ENCODE measurements at places on chromosomes 7 and 10.
A peak's percentile ranks its signal among the peaks of the same experiment; 100 is the strongest.

- no peak for DNase-seq
These were observed 31.6 kb downstream of the IL15RA start for GRCh38 chr10:5945561-5946418.

DNA sequence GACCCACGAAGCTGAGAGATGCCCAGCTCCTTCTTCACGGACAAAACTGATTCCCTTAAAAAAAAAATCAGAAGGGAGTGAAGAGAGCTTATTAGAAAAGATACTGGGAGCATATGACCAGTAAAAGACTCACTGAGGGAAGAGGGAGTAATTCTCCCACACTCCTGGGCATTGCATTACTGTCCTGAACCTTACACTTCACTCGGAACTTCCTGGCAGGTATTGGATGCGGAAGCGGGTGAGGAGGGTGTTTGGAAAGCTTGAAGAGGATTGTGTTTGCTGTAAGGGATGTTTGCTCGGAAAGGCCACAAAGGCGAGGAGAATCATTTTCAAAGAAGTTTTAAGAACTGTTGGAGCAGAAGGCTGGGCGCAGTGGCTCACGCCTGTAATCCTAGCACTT lies 375 bp downstream of the HKDC1 start:
- no peak for DNase-seq

- DNase-seq, result no peak
These were observed 291.9 kb downstream of the DOCK4 start for GRCh38 chr7:111914291-111914690.

GRCh38 chr10:6581778-6582228 lies 1.7 kb upstream of the PRKCQ start:
- no peak for DNase-seq

DNA sequence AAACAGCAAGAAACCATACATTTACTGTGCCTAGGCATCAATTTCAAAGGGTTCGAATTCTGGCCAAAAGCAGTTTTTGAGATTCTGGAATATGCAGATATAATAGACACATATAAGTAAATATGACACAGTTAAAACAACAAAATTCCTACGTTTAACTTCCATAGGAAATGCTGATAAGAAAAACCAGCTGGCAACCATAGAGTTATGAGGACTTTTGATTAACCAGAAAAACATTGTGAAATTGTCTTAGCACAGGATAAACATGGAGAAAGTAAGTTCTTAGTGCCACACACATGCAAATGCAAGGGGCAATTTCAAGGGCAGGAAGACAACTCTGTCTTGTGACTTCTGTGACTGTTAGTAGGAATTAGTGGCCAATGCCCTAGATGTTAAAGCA lies 702.1 kb downstream of the TNS3 start:
- DNase-seq, result no peak

GRCh38 chr7:73974101-73974947 lies 53.6 kb upstream of the ELN start:
- no peak for DNase-seq

- no peak for DNase-seq
These were observed 232.5 kb downstream of the SKIDA1 start for GRCh38 chr10:21292763-21293517.

GRCh38 chr10:90644165-90644564 lies 213.7 kb downstream of the HTR7 start:
- no peak for DNase-seq

DNA sequence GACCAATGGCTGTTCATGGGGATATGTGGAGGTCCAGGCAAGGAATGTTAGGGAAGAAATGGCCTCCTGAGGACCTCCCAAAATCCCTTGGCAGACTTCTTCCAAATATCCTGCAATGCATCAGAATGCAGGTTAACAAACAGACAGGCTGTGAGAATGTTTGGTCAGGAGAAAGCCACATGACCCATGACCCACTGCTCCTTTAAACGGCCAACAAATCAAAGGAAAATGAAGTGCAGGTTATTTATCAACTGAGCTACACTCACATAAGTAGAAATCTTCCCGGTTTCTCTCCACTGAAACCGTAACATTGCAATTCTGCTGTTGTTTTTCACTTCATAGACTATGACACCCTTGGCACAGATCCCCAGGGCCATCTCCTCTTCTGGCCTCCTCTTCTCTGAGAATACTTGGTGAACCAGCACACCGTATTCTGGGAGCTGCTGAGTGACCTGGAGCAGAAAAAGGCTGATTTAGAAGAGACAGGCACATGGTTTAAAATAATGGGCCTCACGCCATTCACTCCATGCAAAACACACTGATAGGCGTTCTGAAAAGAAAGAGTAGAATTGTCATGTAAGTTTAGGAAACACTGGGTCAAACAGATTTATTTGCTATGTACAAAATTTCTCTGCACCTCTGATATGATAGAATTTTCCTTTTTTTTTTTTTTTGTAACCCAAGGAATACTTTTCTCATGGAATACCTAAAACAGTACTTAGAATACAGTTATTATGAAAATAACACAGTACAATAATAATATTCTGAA lies 67.8 kb downstream of the FRMPD2 start:
- DNase-seq, result no peak

- DNase-seq, result no peak
These were observed 65.8 kb upstream of the SEMA3C start for GRCh38 chr7:80984619-80985018.

DNA sequence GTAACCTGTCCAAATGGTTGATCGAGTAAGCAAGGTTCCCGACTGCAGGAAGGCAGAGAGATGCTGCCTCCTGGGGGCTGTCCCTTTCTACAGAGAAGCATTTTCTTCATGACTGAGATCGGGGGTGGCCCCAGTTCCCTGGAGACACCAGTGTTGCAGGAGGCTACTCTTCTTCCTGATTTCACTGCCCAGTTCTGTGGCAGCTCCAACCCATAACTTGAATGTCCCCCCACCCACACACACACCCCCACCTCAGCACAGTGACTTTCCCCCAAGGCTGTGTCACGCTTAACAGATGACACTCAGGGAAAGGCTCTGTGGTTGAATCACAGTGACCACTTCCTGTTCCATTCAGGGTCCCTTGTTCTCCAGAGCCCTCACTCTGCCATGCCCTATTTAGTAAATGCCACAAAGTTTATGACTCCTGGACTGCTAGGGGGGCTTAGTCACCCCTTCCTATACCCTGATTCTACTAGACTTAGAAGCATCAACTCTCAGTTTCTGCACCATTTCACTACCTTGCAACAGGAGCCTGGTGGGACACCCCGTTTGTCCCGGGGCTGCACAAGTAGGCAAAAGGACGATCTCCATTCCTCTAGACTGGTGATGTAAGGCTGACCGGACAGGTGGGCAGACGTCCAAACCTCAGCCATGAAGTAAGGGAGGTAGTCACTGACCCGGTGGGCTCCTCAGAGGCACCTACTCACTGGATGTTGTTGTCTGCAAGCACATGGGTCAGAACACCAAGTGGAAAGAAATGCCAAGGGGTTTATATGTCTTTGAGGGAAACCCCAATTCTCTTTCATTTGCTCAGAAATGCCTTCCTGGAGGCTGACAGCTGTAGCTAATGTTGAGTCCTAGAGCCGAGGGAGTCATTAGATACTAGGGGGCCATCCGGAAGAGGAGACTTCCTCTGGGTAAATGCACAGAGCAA lies 31.3 kb upstream of the SMC3 start:
- DNase-seq, result peak; percentile 62

- no peak for DNase-seq
These were observed 10.0 kb upstream of the DUSP5 start for GRCh38 chr10:110487411-110488331.

Measured in CD4-positive, alpha-beta T cell treated with Interferon gamma for 1 hour (primary cell).